Coronary artery (tissue), 2 donors: ENCODE measurements at places on chromosomes 2 and 18.

DNA sequence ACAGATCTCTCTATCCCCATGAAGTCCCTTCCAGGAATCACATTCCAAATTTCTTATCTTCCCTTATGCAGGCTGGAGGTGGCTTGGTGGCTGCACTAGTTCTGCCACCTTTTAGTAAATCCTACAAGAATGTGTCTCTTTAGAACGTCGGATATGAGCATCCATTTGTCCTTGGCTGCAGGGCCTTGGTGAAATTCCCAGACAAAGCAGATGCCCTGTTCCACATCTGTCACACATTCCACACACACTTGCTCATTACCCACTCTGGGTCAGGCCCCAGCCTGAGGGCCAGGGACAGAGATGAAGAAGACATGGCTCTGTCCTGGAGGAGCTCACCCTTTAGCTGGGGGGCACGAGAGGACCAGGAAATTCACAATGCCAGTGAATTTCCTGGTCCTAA, 31.2 kb upstream of the GPR17 start:
- no peak for DNase-seq

DNA sequence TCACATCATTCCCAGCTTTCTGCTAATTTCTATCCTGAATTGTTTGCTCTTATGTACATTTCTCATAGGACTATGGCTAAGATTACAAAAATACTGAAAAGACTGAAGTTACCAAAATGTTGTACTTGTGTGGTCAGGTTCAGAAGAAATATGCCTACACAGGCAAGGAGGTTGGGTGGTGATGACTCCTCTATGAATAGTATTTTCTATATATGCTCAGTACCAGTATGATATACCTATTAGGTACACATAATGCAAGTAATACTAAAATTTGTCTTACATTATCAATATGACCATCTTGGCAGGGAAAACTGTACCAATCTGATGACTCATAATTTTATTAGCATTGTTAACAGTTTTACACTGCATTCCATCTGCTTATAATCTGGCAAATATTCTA, 12.2 kb upstream of the ORC2 start:
- DNase-seq, result no peak

- DNase-seq, result no peak
These were observed 98.7 kb downstream of the TWIST2 start for GRCh38 chr2:238946318-238947242.

- DNase-seq, result no peak
These were observed 55.3 kb upstream of the LAPTM4A start for GRCh38 chr2:20106746-20107145.

- no peak for DNase-seq
These were observed 306.0 kb upstream of the EPC2 start for GRCh38 chr2:148338541-148338940.

DNA sequence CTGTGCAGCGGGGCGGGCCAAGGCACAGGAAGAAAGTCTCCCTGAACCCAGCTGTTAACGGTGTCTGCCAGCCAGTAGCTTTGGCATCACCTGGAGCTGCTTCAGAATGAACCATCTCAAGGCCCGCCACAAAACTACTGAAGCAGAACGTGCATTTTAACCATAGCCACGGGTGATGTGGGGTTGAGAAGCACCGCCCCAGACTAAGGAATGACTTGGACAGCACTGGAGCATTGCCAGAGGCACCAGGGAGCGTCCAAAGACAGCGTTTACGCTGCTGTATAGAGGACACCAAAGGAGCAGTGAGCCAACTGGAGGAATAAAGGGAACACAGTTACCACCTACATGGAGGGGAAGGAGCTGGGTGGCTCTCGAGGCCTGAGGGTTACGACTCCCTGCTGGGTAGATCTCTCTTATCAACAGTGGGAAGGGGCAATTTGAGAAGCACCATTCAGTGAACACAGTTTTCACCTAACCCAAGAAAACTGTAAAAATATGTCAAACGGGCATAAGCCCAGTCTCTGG, 28.4 kb upstream of the LONRF2 start:
- DNase-seq, result no peak

GRCh38 chr18:65057439-65058083, 693.3 kb upstream of the CDH7 start:
- DNase-seq, result no peak

GRCh38 chr2:182646763-182647498, 69.1 kb upstream of the DNAJC10 start:
- no peak for DNase-seq

DNA sequence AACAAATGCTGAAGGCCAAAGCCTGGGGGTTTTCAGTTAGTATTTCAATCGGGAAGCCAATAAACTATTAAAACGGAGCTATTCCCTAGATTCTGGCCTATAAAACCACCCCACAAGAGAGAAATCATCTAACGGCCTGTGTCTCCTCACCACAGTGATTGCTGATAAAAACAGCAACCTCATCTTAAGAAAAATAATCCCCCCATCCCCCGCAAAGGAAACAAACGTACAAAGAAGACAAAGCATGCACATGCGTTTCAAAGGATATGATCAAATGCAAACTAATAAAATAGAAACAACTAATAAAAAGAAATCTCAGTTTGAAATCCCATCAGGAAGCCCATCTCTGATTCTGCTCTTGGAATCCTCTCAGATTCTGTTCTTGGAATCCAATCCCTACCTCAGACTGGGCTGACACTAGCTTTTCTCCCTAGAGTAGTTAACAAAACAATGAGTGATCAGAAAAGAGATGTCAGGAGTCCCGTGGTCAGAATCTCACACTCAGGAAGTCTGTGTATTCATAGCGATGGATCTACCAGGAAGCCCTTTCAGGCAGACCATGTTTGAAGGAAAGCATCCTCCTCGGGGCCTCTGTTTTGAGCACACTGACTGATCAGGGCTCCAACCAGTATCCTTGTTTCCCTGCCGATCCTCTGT, 150.7 kb downstream of the THADA start:
- DNase-seq, result no peak

DNA sequence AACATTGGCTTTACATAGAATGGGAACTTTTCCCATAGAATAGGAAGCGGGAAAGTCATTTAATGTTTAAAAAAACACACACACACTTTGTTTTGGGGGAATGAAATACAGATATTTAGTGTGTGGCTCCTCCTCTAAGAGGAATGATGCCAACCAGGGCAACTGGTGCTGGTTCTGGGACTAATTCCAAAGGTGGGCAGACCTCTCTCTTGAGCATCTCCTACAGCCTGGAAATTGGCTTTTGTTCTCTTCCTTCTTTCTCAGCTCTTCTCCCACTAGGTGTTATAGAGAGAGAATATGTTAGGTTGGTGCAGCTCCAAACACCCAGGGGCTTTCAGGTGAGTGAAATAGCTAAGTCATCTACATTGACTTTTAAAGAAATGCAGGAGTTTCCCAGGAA, 190.1 kb downstream of the RAD51AP2 start:
- no peak for DNase-seq

- no peak for DNase-seq
These were observed 61.6 kb upstream of the ATP8B1 start for GRCh38 chr18:57864615-57865121.

DNA sequence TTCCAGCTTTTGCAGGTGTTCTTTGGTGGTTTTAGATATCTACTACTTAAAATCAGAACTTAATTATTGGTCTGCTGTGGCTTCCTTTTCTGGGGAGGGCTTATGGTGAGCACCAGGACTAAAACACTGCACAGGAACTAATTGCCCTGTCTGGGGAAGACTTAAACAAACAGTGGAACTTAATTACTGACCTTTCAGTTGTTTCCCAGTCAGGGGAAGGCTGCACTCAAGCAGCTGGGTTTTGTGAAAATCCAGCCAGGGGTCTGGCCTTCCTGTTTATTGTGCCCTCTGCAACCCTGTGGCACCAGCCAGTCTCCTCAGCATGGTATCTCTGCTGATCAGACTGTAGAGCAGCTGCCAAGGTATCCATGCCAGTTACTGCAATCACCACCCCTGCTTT, 398.2 kb downstream of the ADCYAP1 start:
- DNase-seq, result no peak

GRCh38 chr2:185990861-185991525, 252.4 kb downstream of the FSIP2 start:
- no peak for DNase-seq

DNA sequence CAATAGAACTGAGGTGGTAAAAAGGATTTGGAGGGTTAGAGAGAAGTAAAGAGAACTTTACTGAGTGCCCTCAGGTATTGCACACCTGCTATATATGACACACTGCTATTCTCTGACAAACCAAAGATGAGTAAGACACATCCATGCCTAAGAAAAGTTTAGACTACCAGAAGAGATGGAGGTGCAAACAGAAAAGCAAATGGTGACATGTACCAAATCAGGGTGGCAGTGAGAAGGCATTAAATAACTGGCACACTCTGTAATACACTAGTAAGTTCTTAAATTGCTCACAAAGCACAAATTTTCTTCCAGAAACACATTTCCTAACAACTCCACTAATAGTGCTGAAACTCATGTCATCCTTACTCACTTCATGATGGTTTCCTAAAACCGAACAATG, 88.6 kb downstream of the KCTD18 start:
- DNase-seq, result no peak

- DNase-seq, result no peak
These were observed 67.4 kb downstream of the TNS1 start for GRCh38 chr2:217935235-217935879.

DNA sequence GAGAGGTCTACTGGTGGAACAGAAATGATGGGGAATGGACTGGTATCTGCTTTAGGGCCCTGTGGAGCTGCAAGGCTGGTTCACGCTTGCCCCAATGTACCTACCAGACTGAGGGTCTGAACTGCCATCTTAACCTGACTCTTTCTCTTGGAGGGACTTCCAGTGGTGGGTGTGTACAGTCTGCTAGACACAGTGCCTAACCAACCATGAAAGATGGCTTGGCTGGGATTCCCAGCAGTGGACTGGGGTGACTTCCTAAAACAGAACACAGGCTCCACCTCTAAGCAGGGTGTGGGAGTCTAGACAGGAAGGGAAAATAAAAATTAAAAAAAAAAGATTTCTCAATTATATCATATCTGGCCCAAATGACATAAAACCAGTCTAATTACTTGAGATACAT, 25.5 kb upstream of the MYO3B start:
- no peak for DNase-seq

GRCh38 chr2:70962885-70963878, 15.2 kb upstream of the ANKRD53 start:
- peak; percentile 53 for DNase-seq

DNA sequence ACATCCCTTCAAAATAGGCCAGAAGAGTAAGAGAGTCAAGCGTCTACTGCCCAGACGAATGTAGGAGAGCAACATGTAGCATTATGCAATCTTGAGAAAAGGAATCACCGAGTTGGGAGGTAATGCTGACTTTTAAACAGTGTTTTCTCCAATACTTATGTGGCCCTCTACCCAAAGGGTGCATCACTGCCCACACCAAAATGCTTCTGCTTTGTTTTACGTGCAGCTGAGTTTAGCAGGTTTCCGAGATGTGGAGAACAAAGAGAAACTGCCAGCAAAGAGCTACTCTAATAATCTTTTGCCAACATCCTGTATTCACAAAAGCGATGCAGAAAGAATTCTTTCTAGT, 63.4 kb upstream of the ZEB2 start:
- DNase-seq, result no peak

DNA sequence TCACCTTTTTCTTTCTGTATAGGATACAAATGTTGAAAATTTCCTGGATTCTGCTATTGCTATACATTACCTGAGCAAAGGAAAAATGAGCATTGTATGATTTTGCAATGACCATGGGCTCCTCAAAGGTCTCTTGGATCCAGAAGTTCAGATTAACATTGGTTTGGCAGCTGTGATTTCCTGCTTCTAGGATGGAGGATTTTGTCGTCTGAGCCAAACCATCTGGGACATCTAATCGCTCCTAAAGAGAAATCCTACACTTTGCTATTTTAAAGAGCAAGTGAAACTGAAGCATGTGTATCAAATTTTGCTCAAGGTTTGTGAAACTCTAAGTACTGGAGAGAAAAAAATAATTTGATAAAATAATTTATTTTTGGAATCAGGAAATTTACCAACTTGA, 115.1 kb upstream of the ST6GAL2 start:
- DNase-seq, result no peak

DNA sequence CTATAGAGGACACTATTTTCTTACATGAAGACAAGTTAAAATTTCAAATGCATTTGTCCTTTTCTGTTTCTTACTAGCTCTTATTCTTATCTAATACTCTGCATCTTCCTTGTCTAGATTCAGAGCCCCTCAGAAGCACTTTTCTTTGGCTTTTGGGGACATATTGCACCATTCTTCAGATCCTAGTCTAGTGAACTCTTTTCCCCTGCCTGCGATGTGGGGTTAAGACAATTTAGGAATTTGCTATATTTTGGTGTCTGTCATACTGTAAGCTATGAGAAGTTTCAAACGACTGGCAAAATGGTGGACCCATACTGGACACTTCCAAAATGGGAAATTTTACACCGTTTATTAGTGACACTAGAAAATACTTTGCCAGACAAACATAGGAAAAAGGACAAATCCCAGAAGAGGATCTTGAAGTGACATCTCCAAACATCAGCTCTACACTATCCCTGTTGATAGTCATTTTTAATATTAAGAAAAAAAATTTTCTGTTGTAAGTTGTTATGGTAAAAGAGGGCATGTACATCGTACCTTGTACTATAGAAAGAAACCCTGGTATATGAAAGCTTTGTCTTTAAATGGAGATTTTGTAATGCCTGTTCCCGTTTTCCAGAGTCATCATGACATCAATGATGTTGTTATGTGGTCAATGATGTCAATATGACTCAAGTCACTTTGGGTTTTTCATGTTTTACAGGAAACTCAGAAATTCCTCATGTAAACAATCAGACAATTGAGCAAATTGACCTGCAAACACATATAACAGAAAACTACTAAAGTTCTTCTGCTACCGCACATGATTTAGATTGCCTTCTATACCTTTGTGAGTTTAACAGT, 4.4 kb upstream of the KYNU start:
- DNase-seq, result no peak

DNA sequence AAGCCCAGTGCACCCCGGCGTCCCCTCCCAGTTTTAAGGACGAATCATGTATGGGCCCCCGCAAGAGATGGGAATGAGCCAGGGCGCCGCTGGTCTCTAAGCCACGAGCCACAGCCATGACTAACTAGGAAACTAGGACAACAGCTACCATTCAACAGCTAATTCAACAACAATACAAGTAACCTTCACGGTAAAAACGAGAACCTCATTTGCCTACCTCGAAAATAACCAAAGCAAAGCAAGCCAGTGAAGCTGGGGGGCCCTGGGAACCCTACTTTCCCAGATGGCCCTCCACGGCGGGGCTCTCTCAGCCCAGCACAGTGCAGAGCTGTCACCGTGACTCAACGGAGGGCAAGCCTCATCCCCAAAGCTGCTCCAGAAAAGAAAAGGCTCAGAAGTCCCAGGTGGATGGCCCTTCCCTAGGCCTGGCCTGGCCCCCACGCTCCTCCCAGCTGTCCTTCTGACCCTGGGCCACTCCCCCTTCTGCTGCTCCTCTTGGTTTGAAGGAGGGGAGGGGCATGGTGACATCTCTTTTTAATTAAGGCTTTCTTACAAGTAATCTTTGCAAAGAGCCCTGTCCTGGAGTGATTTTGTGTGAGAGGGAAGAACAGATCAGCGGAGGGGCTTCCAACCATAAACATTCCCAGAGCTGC, 126.3 kb downstream of the HDAC4 start:
- DNase-seq, result peak; percentile 82

DNA sequence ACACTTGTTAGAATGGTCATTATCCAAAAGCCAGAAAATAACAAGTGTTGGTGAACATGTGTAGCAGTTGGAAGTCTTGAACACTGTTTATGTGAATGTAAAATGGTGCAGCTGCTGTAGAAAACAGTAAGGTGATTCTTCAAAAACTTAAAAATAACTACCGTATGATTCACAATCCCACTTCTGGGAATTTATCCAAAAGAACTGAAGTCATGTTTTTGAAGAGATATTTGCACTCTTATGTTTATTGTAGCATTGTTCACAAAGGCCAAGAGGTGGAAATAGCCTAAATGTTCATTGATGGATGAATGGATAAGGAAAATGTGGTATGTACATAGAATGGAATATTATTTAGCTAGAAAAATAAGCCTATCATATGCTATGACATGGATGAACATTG, 6.3 kb upstream of the SPP2 start:
- DNase-seq, result no peak
